ENCODE measurements at places on chromosomes 12 and 14.

DNA sequence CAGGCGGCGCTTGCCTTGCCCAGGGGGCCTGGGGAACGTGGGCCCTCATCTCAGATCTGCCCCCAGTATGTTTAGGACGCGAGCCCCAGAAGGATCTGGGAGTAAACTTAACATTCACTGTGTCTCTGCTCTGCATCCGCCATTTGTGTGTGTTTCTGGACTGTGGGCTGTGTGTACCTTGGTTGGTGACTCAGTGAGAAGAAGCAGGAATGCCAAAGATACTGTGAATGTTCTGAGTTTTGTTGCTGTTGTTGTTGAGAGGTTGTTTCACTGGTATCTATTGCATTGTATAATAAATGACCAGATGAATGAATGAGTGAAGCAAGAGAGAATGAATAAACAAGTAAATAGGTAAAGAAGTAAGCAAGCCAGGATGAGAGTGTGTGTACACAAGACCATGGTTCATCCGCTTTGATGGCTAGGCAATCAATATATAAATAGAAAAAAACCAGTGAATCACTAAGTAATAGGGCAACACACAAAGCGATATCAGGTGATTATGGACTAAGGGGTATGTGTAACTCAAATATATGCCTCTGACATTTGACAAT, 20.5 kb downstream of the MEG3 start:
- no peak for DNase-seq

GRCh38 chr14:91059576-91060350, 678 bp downstream of the RPS6KA5 start:
- no peak for DNase-seq

DNA sequence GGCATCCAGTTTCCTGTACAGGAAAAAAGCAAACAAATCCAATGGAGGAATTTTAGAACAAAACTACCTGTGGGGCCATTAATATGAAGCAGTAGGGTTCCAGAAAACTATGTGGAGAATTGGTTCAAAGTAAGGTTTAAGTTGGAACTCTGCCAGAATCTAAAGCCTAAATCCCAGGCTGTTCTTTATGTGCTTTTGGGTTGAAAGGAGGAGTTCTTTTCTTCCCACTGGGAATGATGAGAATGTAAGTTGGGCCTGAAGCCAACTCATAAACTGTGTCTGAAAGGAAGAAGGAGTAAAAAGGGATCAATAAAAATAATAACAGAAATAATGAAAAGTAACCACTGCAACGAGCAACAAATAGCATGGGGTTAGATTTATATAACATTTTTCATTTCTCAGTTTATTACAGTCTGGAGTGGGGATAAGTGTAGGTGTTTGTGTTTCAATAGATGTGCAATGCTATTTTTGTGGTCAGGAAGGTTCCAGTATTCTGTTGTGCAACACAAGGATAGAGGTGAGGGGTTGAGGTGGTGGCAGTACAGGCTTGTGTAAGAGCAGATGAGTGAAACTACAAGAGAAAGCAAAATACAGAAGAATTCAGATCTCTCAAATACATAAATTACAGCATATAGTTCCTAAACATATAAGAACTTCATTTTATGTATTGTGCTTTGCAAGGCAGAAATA, 373.6 kb downstream of the EMP1 start:
- no peak for DNase-seq

- DNase-seq = no peak
These were observed 65.9 kb upstream of the WSCD2 start for GRCh38 chr12:108063192-108063591.

GRCh38 chr14:76386944-76387782, 11.2 kb downstream of the ESRRB start:
- DNase-seq = no peak

GRCh38 chr14:44283836-44284235, 223.2 kb downstream of the FSCB start:
- DNase-seq = no peak

- DNase-seq = no peak
These were observed 49.7 kb downstream of the LIN52 start for GRCh38 chr14:74134484-74134883.

GRCh38 chr12:70157099-70157498, 86.1 kb upstream of the CNOT2 start:
- no peak for DNase-seq

DNA sequence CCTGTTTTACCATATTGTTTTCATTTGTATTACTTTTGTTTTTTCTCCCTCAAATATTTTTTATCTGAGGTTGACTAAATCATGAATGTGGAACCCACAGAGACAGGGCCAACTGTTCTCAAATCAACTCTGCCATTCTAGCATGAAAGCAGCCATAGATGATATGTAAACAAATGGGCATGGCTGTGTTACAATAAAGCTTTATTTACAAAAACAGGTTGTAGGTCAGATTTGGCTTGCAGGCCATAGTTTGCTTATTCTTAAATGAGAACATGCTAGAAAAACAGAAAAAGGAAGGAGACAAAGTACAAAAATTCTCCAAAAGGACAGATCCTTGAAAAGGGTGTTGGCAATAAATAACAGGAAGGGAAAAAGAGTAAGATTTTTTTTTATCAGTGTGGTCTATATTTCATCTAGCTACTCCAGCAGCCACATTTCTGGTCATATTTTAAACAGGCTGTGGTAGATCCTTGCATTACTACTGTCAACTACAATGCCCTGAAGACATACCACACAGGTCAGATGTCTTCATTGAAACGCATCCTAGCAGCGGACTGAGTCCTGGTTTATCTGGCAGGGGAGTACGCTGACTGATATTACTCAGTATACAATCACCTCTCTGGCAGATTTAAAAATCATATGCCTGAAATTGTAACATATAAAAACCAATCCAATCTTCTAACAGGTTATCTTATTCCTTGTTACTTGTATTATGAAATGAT, 42.9 kb downstream of the SPPL3 start:
- DNase-seq = no peak

DNA sequence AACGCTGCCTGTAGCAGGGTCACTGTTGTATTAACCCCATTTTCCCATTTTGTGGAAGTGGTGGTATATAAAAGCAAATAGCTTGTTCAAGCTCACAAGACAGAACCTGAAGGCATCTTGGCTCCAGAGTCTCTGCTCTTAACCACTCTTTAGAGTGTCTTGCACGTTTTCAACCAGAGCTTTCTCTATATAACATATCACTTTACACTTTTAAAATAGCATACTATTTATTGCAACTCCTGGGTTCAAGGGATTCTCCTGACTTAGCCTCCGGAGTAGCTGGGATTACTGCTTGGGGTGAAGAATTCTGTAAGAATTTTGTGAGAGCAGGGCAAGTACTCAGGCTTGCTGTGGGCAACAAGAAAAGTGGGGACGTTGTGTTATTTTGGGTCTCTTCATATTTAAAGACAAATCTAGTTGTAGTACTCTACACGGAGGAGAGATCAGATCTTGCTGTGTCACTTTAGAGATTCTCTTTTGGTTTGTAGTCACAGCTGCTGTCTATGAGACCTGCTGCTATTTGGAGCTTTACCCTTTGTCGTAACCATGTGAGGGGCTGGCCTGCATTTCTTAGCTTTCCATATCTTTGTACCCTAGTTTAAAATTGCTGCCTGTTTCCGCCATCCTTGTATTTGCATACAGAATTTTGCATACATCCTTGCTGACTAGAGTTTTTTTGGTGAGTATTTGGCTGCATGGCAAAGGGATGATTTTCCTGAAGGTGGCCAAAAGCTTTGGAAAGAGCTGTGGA, 40.7 kb downstream of the WDR20 start:
- no peak for DNase-seq

GRCh38 chr12:39047539-39048262, 142.3 kb upstream of the CPNE8 start:
- DNase-seq = no peak

DNA sequence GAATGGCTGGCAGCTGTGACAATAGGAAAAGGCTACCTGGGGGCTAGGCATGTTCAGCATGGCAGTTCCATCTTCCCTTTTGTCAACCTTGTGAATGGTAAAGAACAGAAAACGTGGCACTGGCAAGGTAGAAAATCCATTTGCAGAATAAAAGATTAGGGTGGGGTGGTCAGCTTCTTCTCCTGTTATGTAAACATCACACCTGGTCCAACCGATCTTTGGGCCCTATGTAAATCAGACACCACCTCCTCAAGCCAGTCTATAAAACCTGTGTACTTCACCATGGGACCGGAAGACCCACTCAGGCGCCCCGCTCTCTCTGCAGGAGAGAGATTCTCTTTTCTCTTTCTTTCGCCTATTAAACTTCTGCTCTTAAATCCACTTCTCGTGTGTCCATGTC, 19.6 kb upstream of the TMEM30B start:
- DNase-seq = no peak

- DNase-seq = no peak
These were observed at the start of gene HAL for GRCh38 chr12:95996034-95996658. Gene HAL, minus strand, starts transcription at chr12:95996344. Its CDS starts 434 bp downstream, at chr12:95995910.

DNA sequence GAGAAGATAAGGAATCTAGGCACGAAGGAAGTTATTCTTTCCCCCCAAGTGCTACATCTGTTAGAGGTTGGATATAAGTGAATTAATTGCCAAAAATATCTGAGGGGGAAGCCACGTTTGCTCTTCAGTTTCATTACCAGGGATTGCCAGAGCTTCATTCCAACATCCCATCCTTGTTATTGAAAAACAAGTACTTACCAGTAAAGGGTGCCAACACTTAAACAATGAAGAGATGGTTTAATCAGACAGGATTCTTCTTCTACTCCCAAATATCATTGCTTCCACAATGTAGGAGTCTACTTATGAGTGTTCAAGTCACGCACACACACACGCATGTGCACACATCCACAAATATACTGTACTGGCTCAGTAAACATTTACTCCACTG, 312.4 kb downstream of the RPAP3 start:
- DNase-seq = no peak

GRCh38 chr12:77237896-77238295, 172.5 kb upstream of the E2F7 start:
- DNase-seq = no peak

DNA sequence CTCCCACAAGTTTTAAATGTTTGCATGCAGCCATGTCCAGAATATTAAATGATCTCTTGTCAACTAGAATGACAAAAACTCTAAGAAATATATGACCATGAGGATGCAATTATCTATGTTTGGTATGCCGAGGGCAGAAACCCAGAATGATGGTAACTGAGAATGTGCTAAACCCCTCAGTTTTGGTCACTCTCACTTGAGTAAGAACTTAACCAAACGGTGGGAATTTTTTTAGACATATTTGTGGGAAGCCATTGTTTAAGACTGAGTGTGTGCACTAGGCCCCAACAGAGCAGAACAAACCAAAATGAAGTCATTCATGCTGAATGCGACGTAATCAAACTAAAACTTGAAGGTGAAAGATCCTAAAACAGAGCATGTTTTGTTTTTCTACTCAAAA, 1927.9 kb upstream of the SEL1L start:
- no peak for DNase-seq

DNA sequence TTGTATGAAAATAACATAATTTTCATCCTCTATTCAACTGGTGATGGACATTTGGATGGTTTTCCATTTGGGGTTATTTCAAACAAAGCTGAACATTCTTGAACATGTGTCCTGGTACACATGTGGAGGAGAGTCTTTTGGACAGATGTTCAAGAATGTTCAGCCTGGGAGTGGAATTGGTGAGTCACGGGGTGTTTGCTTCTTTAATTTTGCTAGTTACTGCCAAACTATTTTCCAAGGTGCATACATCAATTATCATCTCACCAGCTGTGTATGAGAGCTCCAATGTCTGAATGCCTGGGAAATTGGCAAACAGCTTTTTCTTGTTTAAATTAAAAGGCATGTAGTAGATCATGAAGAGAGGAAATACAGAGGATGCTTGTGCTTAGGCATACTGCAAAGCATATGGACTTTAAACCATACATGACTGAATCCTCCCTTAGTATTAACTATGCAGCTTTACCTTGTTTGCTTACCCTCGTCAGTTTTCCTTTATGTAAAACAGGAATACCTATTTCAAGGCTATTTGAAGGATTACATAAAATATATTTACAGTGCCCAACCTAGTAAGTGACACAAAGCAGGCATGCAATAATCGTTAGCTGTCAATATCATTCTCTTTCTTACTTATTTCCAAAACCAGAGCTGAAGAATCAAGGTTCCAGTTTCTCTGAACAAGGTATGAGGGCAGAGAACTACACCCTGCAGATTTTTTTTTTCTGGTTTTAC, 152.1 kb downstream of the ITPR2 start:
- DNase-seq = no peak

- no peak for DNase-seq
These were observed 309.5 kb downstream of the ATXN7L3B start for GRCh38 chr12:74847169-74847568.

DNA sequence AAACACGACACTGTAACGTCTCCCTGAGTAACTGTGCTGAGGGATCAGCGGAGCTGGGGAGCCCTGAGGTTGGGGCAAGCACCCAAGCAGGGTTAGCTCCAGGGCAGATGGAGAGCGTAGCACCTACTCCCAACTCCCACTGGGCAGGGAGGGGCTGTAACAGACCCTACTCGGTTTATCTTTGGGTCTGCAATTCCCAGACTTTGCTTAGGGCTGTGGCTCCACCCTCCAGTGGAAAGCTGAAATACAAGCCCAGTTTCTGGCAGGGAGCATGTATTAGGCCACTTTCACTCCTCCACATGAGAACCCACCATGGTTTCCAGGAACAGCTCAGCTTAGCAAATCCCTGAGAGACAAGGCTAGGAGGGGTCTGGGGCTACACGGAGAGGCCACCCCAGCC, 17.3 kb upstream of the TC2N start:
- no peak for DNase-seq

DNA sequence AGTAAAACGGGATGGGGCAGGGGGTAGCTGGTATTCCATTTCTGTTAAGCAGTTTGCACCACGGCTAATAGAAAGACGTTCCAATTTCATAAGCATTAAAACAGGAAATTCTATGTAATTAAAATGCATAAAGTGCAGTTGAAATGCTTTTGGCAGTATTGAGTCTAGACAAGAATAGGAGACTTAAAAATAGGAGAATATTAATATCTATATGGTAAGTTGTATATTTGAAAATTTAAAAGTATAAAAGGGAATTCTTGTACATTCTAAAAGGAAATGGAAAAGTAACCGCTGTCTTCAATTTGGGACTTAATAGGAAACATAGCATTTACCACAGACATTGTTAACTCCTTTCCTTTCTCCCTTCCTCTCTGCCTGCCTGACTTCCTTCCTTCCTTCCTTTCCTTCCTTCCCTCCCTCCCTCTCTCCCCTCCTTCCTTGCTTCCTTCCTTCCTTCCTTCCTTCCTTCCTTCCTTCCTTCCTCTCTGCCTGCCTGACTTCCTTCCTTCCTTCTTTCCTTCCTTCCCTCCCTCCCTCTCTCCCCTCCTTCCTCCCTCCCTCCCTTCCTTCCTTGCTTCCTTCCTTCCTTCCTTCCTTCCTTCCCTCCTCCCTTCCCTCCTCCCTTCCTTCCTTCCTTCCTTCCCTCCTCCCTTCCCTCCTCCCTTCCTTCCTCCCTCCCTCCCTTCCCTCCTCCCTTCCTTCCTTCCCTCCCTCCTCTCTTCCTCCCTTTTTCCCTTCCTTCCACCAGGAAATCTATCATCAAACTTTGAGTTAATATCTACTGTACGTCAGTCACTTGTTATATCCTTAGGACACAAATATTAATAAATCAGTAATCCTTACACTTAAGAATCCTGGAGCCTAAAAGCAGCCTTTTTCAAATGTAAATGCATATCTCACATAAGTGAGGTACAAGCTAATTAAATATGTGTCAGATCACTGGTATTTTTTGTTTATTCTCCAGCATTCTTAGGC, 1049.3 kb downstream of the GALC start:
- no peak for DNase-seq

GRCh38 chr12:57454566-57455373, at the start of gene INHBE:
Gene INHBE, plus strand, starts transcription at chr12:57455307. Its CDS starts 230 bp downstream, at chr12:57455537.
- DNase-seq = peak; percentile 57
